AG04450 (cell line): ENCODE measurements at places on chromosomes 6 and 20.

- DNase-seq: no peak
These were observed 70.2 kb upstream of the BEND3 start for GRCh38 chr6:107185391-107185970.

DNA sequence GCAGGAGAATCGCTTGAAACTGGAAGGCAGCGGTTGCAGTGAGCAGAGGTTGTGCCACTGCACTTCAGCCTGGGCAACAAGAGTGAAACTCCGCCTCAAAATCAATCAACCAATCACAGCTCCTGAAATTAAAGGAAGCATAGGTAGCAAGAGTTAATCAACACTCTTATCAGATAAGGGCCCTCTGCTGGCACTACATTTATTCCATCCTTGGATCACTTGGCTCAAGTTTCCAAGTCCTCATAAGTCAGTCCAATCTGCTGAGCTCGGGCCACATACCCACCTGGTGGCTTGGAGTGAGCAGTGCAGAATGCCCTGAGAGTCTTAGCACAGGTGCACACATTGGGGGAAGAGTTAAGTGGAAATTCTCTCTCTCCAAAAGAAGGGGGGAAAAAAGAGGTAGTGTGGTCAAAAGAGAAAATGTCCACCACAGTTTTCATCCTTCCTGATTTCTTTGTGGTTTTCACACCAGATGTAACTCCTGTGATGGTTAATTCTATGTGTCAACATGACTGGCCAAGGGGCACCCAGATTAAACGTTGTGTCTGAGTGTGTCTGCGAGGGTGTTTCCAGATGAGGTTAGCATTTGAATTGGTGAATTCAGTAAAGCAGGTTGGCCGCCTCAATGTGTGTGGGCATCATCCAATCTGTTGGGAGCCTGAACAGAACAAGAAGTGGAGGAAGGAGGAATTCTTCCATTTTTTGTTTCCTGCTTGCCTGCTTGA lies 14.2 kb upstream of the FAM8A1 start:
- DNase-seq: no peak

DNA sequence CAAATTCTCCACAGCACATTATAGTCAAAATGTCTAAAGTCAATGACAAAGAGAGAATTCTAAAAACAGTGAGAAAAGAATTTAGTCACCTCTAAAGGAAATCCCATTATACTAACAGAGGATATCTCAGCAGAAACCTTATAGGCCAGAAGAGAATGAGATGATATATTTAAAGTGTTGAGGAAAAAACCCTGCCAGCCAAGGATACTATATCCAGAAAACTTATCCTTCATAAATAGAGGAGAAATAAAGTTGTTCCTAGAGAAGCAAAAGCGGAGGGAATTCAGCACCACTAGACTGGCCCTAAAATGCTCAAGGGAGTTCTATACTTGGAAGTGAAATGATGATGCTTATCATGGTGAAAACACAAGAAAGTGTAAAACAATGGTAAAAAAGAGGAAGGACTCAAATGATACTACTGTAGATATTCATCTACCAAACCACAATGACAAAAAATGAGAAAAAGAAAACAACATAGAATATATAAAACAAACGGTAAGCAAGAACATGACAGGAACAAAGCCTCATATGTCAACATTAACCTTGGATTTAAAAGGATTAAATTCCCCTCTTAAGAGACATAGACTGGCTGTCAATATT lies 16.7 kb downstream of the GPRC6A start:
- DNase-seq: no peak

DNA sequence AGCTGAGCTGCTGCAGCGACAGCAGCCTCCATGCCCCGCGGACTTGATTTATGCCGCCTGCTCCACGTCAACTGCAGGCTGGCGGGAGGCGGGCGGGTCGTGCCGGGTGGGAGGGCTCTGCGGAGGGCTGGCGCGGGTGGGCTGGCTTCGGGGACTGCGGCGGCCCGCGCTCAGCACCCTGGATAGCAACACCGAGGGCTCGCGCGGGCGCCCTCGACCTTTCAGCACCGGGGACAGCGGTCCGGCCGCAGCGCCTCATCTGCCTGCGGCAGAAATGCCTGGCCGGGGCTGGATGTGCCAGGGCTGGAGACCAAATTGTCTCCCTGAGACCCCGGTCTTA lies 792 bp downstream of the SNAP25 start:
- no peak for DNase-seq

GRCh38 chr20:22890594-22891300 lies 144.4 kb upstream of the SSTR4 start:
- no peak for DNase-seq
